Adipocyte (in vitro differentiated cells): ENCODE measurements at places on chromosomes 3 and 15.
A peak's percentile ranks its signal among the peaks of the same experiment; 100 is the strongest.

GRCh38 chr15:89976246-89976600, 24.9 kb upstream of the ZNF710 start:
- no peak for DNase-seq

GRCh38 chr3:21273259-21274025, 477.6 kb downstream of the ZNF385D start:
- peak; percentile 68 for DNase-seq

- DNase-seq, result peak; percentile 63
Measured at GRCh38 chr15:75452865-75453702, 1.6 kb upstream of the SIN3A start.

DNA sequence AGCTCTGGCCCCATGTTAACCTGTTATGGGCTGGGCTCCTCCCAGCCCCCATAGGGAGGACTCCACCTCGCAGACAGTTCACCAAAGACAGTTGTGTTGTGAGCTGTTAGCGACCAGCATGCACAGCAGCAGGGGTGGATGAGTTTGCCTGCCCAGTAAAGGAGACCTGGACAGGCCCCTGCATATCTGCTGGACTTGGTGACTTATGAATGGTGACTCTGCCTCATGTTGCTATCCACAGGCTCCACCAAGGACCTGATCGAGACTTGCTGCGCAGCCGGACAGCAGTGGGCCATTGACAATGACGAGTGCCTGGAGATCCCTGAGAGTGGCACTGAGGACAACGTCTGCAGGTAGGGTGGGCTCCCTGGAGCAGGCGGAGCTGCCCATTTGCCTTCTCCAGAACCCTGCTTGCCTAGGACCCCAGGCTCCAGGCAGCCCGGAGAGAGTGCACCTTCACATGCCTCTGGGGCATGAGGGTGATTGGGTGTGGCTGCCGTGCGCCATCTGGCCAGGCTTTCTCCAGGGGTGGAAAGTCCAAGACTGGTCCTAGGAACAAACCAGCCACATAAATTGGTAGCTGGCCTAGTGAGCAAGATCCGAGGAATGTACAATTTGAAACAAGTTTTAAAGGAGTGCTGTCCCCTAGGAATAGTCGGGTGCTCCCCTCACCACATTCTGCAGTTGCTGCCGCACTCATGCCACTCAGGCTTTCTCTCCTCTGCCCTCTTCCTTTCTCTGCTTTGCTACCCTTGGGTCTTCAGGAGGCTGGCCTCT, 59.1 kb downstream of the FBLN2 start:
- peak; percentile 10 for DNase-seq

GRCh38 chr3:125262161-125262560, 49.6 kb upstream of the SLC12A8 start:
- DNase-seq, result peak; percentile 46

GRCh38 chr3:197573048-197573767, 17.4 kb upstream of the BDH1 start:
- DNase-seq, result no peak

- DNase-seq, result peak; percentile 97
Measured at GRCh38 chr3:52685709-52686691, at the start of the genes GNL3 and PBRM1. GNL3 (plus strand) TSS chr3:52686032; CDS start chr3:52686093, 61 bp downstream. PBRM1 (minus strand) TSS chr3:52685913.

DNA sequence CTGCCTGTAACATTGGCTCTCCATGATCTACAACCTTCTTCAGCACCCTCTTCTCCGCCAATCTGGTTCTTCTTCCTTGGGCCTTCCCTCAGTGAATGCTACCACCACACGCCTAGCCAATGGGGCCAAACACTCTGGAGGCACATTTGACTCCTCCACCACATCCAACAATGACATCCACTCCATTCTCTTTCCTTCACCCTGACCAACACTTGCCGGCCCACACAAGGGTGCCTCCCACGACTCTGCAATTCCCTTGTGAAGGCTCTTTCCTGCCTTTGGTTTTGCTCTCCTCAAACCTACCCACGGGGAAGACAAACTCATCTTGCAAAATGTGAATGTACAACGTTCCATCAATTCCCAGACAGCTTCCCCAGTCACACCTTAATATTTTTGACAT, 263.8 kb downstream of the FOXP1 start:
- DNase-seq, result no peak

GRCh38 chr3:128992926-128993460, 883 bp downstream of the CFAP92 start:
- no peak for DNase-seq

- DNase-seq, result no peak
Measured at GRCh38 chr3:192188218-192188835, 539.0 kb downstream of the FGF12 start.

- no peak for DNase-seq
Measured at GRCh38 chr15:97077975-97078374, 747.5 kb downstream of the NR2F2 start.

GRCh38 chr3:101851072-101851770, 1.9 kb downstream of the NFKBIZ start:
- DNase-seq, result no peak

- peak; percentile 85 for DNase-seq
Measured at GRCh38 chr15:71443538-71443937, 328.3 kb downstream of the THSD4 start.

GRCh38 chr3:12809435-12809834, 13.0 kb downstream of the CAND2 start:
- no peak for DNase-seq

- no peak for DNase-seq
Measured at GRCh38 chr15:31212326-31213080, 111.0 kb upstream of the TRPM1 start.

- no peak for DNase-seq
Measured at GRCh38 chr3:160084998-160085397, 96.4 kb downstream of the IL12A start.
